ENCODE measurements at places on chromosomes 7 and 10. TPM values are rescaled to one million over a fixed set of nuclear protein-coding genes. Genes with fewer than 3 reads are reported as not detected.

Gene CNTNAP2
- not detected for polyA plus RNA-seq

Gene OIT3
- 0.02 TPM for polyA plus RNA-seq

Gene UBE2H
- 59.3 TPM for polyA plus RNA-seq

Gene ZNF727
- not detected for polyA plus RNA-seq

Gene UCN3
- polyA plus RNA-seq, result not detected

Measured in fibroblast of lung (primary cell).